Fibroblast of upper back skin (primary cell): ENCODE measurements at places on chromosomes 3 and 15.

- DNase-seq = no peak
These were observed 138.4 kb downstream of the ATG7 start for GRCh38 chr3:11410564-11410963.

GRCh38 chr3:50347187-50347813, 1.8 kb upstream of the ZMYND10 start:
- DNase-seq = peak; percentile 73

GRCh38 chr3:172129850-172130716, 90.7 kb downstream of the FNDC3B start:
- DNase-seq = peak; percentile 98

DNA sequence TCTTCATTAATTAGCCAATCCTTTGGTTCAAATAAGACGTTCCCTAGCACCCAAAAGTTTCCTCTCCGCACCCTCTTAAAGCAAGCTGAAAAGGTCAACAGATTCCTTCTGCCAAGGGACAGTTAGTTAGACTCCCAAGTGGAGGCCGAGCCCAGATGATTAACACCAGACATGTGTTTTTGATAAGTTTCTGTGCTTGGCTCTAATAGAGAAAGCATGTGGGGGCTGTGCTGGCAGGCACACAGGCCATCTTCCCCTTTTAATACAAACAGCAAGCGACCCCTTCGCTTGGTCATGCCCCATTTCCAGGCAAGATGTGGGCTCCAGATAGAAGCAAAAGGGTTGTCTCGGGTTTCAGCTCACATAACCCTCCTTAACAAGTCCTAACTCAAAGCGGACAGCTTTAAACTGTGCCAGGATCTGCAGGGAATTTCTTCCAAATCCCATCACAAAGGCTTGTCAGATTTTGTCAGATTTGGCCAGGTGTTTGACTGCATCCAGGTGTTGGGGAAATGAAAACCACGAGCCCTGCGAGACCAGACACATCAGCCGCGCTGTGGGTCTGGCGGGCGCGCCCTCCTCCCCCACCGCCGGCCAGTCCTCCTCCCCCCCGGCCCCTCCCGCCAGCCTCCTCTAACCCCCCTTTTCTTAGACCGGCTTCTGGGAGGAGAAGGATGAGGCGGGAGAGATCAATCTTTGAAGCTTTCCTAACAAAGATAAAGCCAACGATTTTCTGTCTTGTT, 3.3 kb downstream of the HES1 start:
- DNase-seq = peak; percentile 94

DNA sequence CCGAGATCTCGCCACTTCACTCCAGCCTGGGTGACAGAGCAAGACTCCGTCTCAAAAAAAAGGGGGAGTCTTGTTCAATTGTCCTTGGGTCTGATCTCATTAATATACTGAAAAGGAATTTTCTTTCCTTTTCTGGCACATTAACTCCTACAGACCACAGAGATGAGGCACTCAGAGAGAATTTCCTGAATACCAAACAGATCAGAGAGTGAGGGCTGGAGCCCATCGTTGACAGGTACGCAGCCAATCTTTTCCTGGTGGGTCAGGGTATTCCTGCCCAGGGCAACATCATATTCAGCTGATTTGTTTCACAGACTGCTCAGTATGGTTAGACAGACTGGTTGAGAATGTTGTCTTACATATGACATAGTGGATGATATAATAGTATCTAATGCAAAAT, 82.8 kb upstream of the TNFSF10 start:
- peak; percentile 79 for DNase-seq
